ENCODE measurements at places on chromosomes 3 and 15.

- DNase-seq, result no peak
Measured at GRCh38 chr3:100105501-100105900, 8.8 kb downstream of the FILIP1L start.

GRCh38 chr3:33218446-33219174 is at the start of gene SUSD5:
TSS of gene SUSD5 (minus strand) at chr3:33218810. CDS start at chr3:33218797, 13 bp downstream.
- DNase-seq, result no peak

DNA sequence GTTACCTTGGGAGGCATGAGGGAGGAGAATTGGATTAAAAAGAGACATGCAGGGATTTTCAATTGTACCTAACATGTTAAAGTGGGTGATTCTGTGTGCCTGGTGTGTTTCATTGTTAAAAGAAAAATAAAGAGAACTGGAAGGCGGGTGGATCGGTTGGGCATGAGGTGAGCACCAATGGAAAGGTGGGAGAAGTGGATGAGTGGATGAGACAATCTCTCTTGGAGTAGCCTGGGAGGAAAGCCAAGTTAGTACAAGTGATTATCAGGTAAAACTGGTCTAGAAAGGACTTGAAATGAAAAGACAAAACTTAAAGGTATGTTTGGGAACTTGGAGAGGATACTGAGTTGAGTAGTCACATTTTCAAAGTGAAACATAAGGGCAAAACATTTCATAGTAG is 12.1 kb downstream of the VEPH1 start:
- no peak for DNase-seq

DNA sequence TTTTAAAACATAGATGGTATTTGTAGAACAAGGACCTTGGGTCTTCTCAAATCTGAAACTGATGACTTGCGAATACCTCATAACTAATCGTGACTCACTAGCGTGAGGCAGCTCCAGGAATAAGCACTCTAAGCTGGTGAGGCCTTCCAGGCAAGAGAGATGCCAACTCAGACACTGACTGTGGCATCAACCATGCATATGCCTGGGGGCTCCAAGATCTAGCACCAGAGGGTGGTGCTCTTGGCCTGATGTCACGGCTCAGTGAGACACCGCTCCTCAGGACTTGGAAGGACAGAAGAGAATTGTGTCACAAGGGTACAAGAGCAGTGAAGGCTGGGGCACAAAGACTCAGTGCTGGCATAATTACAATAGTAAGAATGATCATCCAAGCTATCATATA is 125.0 kb upstream of the TRIM42 start:
- DNase-seq, result no peak

DNA sequence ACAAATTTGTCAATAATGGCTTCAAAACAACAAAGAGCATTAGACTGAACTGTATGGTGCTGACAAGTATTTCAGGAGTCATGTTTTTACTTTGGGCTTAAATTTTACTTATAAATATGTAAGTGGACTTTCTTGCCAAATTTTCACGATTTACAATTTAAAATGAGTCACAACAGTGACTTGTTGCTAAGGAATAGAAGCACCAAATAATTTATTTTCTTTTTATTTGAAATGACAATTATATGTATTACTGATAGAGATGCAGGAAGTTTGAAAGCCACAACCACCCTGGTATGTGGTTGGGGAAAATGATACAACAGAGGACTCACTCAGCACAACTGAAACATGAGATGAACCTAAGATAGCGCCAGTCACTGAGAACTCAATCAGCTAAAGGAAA is 90.3 kb downstream of the FMN1 start:
- DNase-seq, result no peak

- DNase-seq, result no peak
Measured at GRCh38 chr15:25909325-25909724, 46.2 kb upstream of the ATP10A start.

DNA sequence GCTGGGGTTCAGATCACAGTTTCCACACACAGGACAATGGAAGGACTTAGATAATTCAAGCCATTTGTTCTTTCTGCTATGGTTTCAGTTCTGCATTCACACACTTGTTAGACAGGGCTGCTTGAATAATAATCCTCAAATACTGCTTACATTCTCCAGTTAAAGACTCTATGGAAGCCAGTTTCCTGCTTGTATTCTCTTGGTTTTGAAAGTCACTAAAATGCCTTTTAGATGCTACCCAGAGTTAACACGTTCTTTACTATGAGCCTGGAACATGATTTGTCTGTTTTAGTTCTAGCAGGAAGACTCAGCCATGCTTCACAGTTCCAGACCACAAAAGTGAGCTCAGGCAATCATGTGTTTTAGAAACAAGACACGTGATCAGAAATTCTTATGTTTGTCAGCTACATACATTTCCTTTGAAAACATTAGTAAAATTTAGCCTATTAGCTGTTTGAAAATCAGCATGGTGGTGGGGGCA is 152.4 kb downstream of the LEKR1 start:
- DNase-seq, result no peak

- DNase-seq, result no peak
Measured at GRCh38 chr3:28210968-28211713, 30.3 kb upstream of the CMC1 start.

DNA sequence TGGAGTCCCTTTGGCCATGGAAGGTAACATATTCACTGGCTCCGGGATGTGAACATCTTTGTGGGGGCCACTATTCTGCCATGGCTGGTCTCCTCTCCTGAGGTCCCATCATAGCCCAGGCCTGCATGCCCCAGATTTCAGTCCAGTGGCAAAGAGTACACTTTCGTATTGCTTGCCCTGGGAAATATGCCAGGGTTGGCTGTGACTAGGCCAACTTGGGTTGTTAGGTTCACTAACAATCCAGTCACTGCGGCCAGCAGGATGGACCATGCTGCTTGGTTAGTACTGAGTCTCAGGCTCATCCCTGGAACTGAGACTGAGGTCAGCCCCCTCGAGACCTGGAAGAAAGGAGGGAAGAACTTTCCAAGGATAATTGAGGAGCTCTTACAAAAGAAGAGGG is 9.8 kb upstream of the EEFSEC start:
- DNase-seq, result no peak

Data from T-cell (primary cell).